ENCODE measurements at places on chromosomes 4 and X. TPM values are rescaled to one million over a fixed set of nuclear protein-coding genes. Genes with fewer than 3 reads are reported as not detected.

FRMD7 gene
- total RNA-seq, result not detected

SUPT20HL2 gene
- not detected for total RNA-seq

GRCh38 chr4:184448821-184449220 lies 25.5 kb downstream of the IRF2 start:
- DNase-seq, result peak; percentile 46

GRCh38 chr4:121688261-121688660 lies 8.5 kb downstream of the ANXA5 start:
- DNase-seq, result no peak

DNA sequence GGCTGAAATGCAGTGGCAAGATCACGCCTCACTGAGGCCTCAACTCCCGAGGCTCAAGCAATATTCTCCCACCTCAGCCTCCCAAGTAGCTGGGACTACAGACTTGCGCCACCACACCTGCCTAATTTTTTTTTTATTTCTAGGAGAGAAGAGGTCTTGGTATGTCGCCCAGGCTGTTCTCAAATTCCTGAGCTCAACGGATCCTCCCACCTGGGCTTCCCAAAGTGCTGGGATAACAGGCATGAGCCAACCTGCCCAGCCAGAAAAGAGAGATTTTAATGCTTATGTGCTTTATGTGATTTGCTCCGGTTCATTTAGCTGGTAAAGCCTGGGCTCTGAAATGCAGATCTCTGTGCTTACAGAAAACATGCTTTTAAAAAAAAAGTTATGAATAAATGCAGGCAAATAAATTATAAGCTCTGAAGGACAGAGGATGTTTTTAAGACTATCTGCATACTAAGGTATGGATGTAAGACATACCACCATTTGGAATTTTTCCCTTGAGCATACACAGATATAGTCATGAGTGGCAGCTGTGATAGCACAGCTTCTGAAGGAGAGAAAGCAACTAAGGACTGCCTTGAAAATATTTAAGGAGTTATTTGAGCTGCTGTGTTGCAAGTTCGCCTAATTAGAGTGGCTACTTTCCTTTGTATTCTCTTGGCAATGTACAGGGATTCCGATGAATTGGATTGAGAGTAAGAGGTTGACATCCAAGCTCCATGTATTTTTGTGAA lies 13.8 kb downstream of the GUCY1B1 start:
- DNase-seq, result no peak

GRCh38 chr4:71303850-71304249 lies 35.0 kb upstream of the SLC4A4 start:
- DNase-seq, result no peak

GRCh38 chrX:531611-531936 lies 99.0 kb upstream of the SHOX start:
- DNase-seq, result no peak
